ENCODE measurements at places on chromosomes 2 and 18. TPM values are rescaled to one million over a fixed set of nuclear protein-coding genes. Genes with fewer than 3 reads are reported as not detected.

Gene NTSR2
- not detected for total RNA-seq

Gene TIGD1
- total RNA-seq, result 5.9 TPM

Gene AQP12B
- total RNA-seq, result not detected

Gene UNC80
- not detected for total RNA-seq

Gene EFR3B
- total RNA-seq, result 0.37 TPM

All from subcutaneous preadipocyte (primary cell).